GDM1 (cell line): ENCODE measurements at places on chromosomes 1 and 21.
A peak's percentile ranks its signal among the peaks of the same experiment; 100 is the strongest.

GRCh38 chr1:24635195-24635843 is 7.8 kb upstream of the SRRM1 start:
- peak; percentile 44 for DNase-seq

GRCh38 chr1:25128121-25128621 is 104.1 kb downstream of the SYF2 start:
- DNase-seq = no peak

- DNase-seq = no peak
Measured at GRCh38 chr1:1425426-1425752, 4.3 kb upstream of the ANKRD65 start.

GRCh38 chr1:6922096-6922931 is 137.1 kb downstream of the CAMTA1 start:
- DNase-seq = no peak

GRCh38 chr1:8382051-8382505 is 64.2 kb downstream of the SLC45A1 start:
- no peak for DNase-seq

DNA sequence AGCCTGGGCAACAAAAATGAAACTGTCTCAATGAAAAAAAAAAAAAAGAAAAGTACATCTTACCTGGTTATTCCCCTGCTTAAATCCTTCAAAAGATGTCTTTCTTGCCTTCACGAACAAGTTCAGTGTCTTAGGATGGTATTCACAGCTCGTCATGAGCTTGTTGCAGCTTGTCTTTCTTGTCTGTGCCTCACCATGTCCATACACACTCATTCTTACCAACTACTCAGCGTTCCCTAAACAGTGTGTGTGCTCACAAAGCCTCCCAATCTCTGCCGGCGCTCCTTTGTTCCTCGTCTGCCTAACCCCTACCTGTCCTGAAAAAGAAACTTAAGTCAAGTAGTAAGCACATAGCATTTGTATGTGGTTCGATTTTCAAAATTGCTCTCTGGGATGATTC is 31.1 kb downstream of the UBE4B start:
- DNase-seq = no peak

DNA sequence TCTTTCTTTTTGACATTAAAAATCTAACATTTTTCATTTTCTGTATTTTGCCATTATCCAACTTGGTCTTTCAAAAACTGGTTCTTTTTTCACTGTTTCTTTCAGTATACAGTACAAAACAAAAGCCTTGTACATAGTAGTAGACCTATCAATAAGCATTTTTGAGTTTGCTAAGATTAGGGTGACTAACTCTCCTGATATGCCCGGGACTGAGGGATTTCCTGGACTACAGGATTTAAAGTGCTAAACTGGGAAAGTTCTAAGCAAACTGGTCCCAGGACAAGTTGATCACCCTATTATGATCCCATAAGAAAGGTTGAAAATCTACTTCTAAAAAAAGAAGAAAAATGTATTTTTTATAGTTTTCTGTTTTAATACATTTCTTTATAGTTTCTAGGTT is 120.9 kb downstream of the USP25 start:
- DNase-seq = no peak

- peak; percentile 38 for DNase-seq
Measured at GRCh38 chr1:200653022-200653462, 16.7 kb downstream of the DDX59 start.

- DNase-seq = no peak
Measured at GRCh38 chr1:33128781-33129180, 47.8 kb downstream of the AZIN2 start.

DNA sequence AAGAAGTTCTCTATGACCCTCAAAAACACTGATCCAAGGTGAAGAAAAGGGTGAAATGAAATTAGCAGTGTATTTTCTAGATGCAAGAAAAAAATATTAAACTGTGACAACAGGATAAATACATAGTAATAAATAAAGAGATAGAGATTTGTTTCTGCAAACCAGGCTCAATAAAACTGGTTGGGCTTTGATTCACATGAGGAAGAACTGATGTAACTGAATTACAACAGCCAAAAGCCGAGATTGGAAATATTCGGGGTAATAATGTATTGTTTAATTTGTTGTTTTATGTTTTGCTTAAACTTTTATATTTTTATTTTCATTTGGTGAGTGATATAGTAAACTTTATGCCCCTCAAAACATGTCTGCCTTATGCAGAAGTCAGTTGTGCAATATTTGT is 285.0 kb downstream of the BRINP3 start:
- DNase-seq = no peak

DNA sequence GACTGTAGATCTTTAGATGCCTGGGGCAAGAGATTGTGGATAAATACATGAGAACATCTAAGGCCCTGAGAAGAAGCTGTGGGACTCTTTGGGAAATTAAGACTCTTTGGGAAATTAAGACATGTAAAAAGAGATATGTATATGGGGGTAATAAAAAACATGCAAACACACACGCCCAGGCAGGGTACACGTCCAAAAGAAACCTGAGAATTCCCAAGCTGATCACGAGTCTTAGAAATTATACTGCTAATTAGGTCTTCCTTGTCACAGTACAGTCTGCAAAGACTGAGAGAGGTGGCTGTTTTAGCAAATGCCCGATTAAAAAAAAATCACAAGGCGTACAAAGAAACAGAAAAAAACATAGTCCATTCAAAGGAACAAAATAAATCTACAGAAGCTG is 39.3 kb upstream of the ERO1B start:
- no peak for DNase-seq

DNA sequence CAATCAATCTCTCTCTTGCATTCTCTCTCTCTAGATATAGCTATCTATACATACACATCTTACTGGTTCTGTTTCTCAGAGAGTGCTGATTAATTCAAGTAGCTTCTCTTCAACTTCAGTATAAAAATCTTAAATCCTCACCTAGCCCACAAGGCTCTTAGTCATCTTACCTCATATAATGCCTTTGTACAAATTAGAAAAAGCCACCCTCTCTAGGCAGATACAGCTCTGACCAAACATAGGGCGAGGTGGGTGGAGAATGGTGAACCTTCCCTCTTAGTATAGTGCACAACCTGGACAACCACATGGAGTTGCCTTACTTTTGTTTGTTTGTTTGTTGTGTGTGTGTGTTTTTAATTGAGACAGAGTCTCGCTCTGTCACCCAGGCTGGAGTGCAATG is 5.1 kb upstream of the INAVA start:
- no peak for DNase-seq

DNA sequence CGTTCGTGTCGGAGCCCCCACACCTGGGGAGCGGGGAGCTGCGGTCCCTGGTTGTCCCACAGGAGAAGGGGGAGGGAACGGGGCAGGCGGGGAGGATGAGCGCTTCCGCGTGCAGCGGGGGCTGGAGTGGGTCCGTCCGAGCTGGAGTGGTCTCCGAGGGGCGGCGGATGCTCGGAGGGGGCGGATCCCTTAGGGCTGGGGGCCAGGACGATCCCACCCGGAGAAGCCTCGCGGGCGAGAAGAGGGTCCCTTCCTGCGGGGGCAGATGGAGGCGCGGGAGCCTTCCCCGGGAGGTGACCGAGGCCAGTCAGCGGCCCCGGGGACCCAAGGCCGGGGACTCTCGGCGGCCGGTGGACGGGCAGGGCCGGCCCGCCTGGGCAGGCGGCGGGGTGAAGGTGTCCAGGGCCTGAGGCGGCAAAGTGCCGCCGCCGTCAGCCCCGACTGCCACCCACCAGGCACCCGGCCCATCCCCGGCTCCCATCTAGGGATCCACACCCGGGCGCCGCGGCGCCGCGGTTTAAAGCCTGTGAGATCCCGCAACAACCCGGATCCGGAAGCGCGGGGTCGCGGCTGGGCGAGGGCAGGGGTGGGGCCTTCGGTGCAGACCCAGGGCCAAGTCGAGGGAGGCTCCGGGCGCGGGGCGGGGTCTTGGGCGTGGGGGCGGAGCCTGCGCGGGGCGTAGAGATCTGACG is 5.3 kb upstream of the CCDC27 start:
- no peak for DNase-seq

GRCh38 chr1:8247811-8248436 is 70.0 kb upstream of the SLC45A1 start:
- DNase-seq = no peak

DNA sequence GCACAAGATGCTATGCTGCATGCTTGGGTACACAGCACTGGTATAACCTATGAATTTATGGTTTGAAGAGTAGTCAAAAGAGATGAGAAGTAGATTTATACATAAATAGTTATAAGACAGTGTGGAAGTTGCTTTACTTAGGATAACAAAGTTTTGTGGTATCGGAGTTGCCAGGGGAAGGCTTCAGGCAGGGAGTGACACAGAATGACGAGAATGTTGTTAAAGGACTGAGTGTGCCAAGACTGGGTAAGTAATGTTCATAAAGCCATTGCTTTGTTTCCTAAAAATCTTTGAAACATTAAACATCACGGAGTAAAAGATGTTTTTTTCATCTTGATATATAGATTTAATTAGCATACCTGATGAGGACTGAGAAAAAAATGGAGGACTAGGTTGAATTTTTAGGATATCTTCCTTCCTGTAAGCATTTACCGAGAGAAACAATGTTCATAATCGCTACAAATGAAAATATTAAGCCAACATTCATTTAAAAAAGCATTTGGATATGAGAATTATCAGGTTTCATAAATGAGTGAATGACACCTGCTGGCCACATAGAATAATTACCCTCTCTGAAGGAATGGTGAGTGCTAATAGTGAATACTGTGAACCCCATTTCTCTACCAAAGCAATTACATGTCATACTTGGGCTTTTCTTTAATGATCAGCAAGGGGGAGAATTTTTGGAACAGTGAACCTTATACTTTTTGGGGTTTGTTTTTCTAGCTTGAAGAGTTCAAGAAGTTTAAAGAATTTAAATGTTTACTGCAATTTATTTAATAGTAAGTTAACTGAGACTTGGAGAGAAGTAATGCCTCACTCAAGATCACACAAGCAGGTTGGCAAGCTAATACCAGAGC is 28.4 kb downstream of the EXTL2 start:
- peak; percentile 16 for DNase-seq

DNA sequence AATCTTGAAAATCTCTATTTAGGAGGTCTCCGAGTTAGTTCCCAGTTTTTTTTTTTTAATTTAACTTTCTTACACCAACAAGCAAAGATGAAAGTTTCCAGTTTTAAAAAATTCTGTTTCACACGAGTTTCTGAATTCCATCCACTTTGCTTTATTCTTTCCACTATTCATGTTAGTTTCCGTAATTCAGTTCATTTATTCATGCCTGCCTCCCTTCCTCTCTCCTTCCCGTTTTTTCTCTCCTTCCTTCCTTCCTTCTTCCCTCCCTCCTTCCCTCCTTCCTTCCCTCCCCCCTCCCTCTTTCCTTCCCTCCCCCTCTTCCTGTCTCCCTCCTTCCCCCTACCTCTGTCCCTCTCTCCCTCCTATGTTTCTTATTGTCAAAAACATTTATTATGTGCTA is 22.3 kb downstream of the ADGRL2 start:
- DNase-seq = no peak

- DNase-seq = no peak
Measured at GRCh38 chr1:203686091-203686632, 59.5 kb downstream of the ATP2B4 start.

DNA sequence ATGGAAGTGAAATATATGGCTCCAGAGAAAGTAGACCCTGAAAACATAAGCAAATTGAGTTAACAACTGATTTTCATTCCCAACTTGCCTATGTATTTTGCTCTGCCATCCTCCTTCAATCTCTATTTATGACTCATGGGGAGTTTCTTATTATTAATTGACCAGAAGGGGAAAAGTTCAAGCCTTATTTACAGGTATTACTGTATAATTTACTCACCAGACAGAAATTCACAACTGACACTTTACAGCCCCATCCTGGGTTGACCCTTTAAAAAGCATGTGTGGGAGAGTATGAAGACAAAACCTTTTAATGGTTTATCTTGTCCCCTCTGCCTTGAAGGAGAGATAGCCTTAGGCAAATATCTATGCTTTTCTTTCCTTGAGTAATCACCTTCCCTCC is 39.8 kb upstream of the C1orf53 start:
- no peak for DNase-seq

- DNase-seq = no peak
Measured at GRCh38 chr1:37083603-37084002, 49.3 kb upstream of the GRIK3 start.

GRCh38 chr1:185463011-185463410 is 146.0 kb upstream of the IVNS1ABP start:
- no peak for DNase-seq

DNA sequence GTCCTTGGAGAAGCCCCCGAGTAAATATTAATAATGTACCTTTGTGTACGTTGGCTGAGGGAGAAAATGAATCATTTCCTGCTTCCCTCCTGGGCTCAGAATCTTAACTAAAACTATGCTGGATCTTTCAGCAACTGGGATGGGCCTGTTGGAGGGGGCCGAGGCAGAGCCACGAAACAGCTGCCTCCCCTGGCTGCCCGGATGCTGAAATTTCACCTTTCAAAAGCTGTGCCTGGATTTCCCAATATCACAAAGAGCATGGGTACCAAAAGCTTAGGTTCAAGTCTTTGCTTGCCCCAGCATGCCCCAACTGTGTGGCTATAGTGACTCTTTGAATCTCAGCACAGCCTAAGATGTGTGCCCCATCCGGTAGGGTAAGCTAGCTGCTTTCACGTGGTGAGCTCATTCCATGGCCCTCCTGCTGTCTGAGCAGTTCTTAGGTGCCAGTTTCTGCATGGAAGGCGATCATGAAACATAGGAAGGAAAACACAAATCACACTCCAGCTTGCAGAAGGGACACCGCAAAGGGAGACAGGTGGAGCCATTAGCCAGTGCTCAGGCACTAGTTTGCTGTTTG is 473.5 kb downstream of the PTPRU start:
- DNase-seq = no peak

GRCh38 chr21:37257967-37258877 is 8.9 kb downstream of the VPS26C start:
- DNase-seq = peak; percentile 34

GRCh38 chr1:201085902-201086735 is 26.1 kb downstream of the CACNA1S start:
- no peak for DNase-seq

GRCh38 chr1:183103147-183103546 is 79.9 kb downstream of the LAMC1 start:
- no peak for DNase-seq

- no peak for DNase-seq
Measured at GRCh38 chr1:29355375-29355774, 119.1 kb downstream of the PTPRU start.

GRCh38 chr1:200179781-200180160 is 152.3 kb downstream of the NR5A2 start:
- DNase-seq = no peak

- DNase-seq = no peak
Measured at GRCh38 chr1:222995236-222995580, 147.8 kb downstream of the TLR5 start.
